ENCODE measurements at places on chromosomes 4 and X.

- DNase-seq = no peak
Measured at GRCh38 chrX:112377481-112377880, 294.9 kb upstream of the TRPC5 start.

DNA sequence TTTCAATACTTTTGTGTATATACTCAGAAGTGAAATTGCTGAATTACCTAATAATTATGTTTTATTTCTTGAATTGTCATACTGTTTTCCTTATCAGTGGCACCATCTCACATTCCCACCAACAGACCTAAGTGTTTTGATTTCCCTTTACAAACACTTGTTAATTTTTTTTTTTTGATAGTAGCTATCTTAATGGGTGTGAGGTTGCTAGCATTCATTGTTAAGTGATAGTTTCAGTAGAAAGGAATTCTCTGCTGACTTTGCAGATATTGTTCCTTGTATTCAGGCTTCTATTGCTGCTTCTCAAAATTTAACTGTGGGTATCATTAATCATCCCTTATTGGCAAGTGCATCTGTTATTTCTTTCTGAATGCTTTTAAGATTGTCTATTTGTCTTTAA, 927.5 kb upstream of the SLIT2 start:
- no peak for DNase-seq

DNA sequence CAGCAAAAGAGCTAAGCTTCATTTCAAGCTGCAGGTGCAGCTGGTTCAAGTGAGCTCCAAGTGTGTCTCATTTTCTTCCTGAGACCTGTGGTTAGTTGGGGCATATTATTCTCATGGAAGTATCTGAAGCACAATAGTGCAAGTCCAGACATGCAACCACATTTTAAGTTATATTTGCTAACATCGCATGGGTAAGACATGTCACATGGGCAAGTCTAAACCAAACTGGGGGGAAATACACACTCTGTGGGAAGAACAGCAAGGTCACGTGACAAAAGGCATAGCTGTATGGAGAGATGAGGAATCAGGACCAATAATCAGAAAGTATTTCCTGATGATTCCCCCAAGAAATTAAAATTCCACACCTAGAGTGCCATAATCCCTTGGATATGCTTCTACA, 94.9 kb upstream of the NDP start:
- DNase-seq = no peak

DNA sequence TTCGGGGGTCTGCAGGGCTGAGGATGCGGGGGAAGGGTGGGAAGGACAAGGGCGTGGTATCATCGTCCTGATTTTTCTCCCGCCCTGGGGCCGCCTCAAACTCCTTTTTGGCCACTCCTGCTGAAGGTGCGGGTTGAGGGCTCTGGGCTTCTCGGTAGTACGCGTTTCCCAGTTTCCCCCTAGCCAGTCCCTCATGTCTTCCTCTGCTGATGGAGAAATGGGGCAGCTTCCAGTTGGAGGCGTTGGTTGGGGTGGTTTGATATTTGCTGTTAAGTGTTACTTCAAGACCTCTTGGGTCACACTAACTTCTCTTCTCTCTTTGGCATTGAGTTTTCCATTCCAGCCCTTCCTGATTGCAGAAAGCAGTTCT, 482 bp downstream of the GSTCD start:
- no peak for DNase-seq

DNA sequence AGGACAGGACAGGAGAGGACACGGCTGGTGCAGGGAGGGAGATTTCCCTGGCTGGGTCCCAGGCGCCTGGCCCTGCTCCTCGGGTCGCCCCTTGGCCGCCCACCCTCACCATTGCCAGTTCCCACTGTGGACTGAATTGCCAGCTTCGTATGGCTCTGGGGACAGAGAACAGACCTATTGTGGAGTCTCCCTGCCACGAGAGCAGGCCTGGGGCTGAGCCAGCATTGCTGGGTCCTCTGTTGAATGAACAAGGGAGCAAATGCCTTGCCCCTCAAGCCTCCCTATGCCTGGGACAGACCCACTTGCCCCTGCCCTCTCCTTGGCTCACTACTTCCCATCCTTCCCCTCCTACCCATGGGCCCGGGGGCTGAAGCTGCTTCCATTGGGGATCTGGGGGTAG, 4.3 kb downstream of the PLXNA3 start:
- DNase-seq = no peak

- no peak for DNase-seq
Measured at GRCh38 chr4:56475917-56476316, 8.5 kb downstream of the SRP72 start.

DNA sequence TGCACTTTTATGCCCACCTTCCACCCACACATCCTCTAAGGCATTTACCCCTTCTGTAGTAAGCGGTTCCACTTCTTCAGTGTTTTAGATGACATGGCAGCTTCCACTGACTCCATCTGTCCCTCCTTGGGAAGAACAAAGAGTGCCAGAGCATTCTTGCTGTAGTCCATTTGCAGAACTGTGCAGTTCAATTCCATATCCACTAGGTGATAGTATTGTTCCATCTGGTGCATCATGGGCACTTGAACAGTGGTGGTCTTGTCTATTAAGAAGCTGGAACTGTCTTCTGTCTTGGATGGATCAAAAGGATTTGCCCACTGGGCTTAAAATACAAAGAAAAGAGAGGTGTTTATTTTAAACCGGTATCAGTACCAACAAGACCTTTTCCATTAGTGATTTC, 3.5 kb downstream of the SERPINA7 start:
- DNase-seq = no peak

GRCh38 chr4:39947417-39947816, 30.3 kb downstream of the PDS5A start:
- no peak for DNase-seq

DNA sequence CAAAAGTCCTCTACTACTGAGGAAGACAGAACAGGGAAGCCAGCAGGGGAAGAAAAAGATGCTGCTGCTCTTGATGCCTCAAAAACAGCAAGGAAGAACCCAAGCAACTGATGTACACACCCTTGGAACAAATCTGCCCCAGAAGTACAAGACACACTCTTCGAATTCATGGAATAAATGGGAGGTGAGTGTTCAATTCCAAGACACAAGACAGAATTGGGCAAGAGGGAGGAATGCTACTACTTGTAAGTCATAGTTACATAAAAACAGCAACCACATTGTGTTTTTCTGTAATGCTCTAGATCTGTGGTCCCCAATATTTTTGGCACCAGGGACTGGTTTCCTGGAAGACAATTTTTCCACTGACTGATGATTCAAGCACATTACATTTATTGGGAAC, 58.0 kb upstream of the H2AZ1 start:
- DNase-seq = no peak

- DNase-seq = no peak
Measured at GRCh38 chr4:184453365-184454160, 20.8 kb downstream of the IRF2 start.

GRCh38 chr4:7647600-7648543, 213.1 kb upstream of the PSAPL1 start:
- no peak for DNase-seq

DNA sequence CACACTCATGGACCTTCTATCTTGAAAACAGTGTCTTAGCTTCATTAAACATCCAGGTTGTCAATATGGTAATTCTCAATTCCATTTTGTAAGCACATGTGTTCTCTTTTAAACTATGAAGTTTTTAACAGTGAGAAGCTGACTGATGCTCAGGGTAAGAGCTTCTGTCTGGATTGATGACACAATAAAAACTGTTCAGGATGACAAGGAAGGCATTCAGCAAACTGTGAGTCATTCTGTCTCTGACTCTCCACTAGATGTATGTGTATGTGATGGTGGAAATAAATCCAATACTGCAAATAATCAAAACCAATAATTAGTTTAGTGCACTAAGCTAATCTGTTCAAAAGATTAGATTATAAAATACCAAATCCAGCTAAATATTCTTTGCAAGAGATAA, 115.3 kb upstream of the ARX start:
- DNase-seq = no peak

DNA sequence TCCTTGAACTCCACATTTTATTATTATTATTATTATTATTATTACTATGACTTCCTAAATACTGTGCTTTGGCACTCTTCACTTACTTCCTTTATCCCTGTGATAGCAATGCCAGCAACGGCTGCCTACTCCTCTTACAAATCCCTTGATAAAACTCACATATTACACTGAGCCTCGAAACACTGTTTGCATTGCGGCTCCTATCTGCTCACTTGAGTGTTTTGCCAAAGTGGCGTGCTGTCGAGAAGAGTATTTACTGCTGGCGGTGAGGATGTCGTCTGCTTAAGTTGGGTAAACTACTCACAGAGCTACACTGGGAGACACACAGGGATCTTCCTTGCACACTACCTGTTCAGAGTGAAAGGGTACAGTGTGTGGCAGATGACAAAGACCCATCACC, 143.4 kb upstream of the VCX3A start:
- no peak for DNase-seq

DNA sequence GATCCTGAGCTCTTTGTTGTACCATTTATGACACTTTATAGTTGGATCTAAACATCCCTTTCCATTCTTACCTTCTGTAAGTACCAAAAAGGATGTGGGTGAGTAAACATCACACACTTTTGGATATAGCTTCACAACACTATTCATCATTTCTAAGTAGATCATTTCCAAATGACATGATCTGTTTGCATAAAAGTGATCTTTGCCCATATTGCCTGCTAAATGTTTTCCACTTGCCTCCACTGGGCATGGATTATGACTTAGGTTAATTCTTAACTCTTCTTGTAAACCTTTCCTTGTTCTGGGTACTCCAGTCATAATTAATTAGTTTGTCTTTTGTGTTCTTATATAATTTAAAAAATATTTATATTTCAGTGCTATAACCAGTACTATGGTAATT, 244.9 kb upstream of the AGA start:
- DNase-seq = no peak

DNA sequence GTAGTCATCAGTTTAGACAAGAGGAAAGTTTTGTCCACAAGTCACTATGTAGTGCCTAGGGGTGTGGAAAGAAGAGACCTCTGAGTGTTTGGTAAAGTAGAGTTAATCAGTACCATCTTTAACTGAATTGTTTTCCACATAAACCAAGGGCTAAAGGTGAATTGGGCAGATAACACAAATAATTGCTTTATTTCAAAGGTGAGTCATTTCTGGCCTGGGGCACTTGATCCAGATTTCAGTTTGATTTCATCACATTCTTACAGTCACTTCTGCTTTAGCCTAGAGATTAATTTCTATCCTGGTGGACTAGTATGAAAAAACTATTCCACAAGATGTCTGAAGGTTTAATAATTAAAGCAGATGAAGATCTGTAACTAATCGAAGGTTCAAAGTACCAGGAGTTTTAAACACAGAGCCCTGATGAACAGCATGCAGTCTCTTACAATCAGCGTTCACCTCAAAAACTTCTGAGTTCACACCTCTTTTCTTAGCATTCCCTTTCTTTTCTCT, 74.5 kb upstream of the BOD1L1 start:
- DNase-seq = no peak

DNA sequence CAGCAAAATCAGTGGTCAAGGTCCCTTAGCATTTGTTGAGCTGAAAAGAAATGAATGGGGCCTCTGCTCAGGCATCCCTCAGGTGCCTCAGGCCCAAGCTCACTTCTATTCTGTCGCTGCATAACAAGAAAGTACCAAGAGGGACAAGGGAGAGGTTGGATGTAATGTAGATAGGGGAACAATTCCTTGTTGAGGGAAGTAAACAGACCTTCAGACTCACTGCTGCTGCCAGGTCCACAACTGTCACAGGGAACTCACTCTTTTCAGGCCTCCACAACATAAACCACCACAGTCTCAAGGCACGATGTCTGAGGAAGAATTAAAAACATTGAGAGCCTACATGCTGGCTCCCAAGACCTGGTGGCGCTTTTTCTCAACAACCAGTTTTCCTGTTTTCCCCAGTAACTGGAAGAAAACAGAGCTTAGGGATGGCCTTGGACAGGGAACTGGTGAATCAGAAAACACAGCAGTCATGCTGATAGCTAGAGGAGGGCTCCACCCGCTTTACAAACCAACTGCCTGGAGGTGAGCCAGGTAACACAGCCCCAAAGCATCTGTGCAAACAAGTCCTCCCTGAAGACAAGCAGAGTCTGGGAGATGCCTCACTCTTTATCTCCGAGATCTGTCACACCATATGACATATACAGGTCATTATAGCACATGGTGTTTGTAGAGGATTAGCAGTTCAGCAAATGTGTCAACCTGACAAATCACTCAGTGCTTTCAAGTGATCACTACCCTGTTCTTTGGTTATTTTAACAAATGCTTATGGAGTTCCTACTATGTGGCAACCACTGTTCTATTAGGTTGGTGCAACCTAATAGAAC, 14.3 kb upstream of the AWAT1 start:
- no peak for DNase-seq

GRCh38 chr4:110730318-110730717, 107.4 kb upstream of the PITX2 start:
- DNase-seq = no peak

- DNase-seq = no peak
Measured at GRCh38 chr4:172983014-172983413, 185.6 kb upstream of the GALNT7 start.

DNA sequence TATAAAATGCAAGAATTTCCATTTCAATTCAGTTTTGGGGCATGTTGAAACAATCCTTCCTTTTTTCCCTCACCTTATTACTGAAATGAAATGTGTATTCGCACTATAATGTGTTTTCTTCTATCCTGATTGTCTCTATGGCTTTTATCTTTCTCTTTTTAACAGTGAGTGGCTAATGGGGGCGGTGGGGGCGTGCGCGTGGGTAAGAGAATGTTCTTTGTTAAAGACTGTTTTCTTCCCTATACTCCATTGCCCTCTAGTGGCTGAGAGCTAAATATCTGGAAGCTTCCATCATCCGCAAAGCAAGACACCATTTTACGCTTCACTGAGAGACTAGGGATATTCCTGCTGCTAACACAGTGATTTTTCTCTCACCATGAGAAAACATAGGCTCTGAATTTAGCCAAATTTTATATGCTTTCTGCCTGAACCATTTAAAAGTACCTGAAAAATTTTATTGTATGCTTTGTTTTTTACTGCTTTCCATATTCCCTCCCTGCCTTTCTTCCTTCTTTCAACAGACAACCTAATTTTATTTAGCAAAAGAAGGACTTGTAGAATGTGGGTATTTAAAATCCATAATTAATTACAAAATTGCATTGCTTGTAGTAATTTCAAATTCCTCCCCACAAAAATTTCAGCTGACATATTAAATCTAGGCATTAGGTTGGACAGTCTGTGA, 194.0 kb downstream of the GASK1B start:
- peak; percentile 67 for DNase-seq

DNA sequence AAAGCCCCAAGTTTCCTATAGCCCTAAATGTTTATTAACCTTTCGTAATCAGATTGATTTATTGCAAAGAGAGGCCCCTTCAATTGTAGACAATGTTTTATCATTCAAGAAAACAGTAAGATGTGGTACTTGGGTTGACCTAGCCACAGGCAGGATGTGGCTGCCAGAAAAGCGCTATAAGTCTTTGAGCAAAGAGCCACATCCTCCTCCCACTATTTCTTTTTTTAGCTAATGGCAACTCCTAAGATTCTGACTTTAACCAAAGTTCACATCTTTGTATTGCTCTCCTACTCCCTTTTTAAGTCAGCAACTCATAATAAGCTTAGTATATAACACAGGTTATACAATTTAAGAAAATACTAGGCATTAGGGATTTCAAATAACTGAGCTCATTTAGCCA, 70.7 kb upstream of the PPP3CA start:
- no peak for DNase-seq
